Cortex of kidney (tissue), 1 donor: ENCODE measurements at places on chromosomes 7 and 10.

DNA sequence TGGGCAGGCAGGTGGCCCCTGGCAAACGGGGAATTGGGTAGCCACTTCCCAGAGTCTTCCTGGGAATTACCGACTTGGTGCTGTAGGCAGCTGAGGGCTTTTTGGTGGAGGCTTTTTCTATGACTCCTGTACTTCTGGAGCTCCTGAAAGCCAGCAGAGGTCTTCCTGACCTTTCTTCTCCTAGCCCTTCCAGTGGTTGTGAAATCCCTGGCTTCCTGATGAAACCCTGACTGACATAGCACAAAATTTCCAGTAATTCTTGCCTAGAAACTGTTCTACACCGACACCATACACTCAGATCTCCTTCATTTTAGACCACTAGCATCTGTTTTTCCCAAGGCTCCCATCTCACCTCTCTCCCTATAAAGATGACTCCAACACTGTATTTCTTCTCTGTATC lies 120.2 kb downstream of the STRA8 start:
- DNase-seq: no peak

DNA sequence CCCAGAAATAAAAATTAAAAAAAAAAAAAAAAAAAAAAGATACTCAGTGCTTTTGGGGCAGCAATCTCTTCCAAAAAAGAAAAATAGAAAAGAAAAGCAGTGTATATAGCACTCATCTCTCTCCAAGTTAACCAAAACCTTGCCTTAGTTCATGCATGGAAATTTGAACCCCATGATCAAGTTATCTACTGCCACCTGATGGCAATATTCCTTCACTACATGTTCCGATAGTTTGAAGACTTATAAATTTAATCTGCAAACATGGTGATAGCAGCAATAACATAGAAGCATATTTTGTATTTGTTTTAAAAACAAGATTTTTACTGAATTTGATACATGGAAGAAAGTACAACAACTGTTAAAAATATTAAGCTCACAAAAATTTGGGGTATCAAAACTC lies 48.6 kb upstream of the SLIT1 start:
- DNase-seq: no peak

- DNase-seq: no peak
These were observed 164.1 kb upstream of the NPY start for GRCh38 chr7:24119852-24120251.

GRCh38 chr10:78749898-78750297 lies 318.9 kb upstream of the ZMIZ1 start:
- DNase-seq: no peak

- no peak for DNase-seq
These were observed 109.8 kb upstream of the IL6 start for GRCh38 chr7:22617166-22617565.

- no peak for DNase-seq
These were observed 52.6 kb downstream of the GALNT11 start for GRCh38 chr7:152078025-152078424.
